Activated gamma-delta T cell treated with Interleukin-2 at 50 U/mL for 16 hours (primary cell): ENCODE measurements at places on chromosomes 3 and 15.

GRCh38 chr3:130783629-130784028 lies 37.0 kb upstream of the PIK3R4 start:
- no peak for DNase-seq

GRCh38 chr3:118782755-118783202 lies 251.9 kb downstream of the IGSF11 start:
- DNase-seq: no peak

DNA sequence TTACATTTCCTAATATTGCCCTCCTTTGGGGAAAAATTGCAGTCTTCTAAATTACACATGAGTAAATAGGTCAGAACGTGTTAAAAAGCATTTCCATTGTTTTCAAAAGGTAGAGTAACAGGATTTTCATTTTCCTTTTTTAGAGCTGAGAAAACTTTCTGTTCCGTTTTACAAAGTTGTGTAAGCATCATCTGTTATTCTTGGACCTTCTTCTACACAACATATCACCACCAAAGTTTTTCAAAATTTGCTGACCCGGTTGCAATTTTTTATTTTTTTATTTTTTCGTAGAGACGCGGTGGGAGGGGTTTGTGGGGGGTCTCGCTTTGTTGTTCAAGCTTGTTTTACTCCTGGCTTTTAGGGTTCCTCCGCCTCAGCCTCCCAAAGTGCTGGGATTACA lies 1.1 kb downstream of the CCDC39 start:
- no peak for DNase-seq

DNA sequence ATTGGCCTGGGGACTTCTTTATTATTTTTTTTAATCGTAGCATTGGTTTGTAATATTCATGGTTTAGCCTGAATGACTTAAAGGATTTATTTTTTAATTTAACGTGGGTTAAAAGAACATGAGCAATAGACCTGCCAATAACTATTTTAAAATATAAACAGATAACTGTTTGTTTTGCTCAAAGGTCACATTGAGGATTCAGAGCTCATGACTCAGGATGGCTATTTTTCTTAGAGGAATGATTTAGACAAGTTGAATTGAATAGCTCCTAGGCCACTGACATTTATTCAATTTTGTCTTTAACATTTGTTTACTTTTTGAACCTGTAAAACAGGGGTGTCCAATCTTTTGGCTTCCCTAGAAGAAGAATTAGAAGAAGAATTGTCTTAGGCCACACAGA lies 68.5 kb downstream of the ITPR1 start:
- DNase-seq: no peak

DNA sequence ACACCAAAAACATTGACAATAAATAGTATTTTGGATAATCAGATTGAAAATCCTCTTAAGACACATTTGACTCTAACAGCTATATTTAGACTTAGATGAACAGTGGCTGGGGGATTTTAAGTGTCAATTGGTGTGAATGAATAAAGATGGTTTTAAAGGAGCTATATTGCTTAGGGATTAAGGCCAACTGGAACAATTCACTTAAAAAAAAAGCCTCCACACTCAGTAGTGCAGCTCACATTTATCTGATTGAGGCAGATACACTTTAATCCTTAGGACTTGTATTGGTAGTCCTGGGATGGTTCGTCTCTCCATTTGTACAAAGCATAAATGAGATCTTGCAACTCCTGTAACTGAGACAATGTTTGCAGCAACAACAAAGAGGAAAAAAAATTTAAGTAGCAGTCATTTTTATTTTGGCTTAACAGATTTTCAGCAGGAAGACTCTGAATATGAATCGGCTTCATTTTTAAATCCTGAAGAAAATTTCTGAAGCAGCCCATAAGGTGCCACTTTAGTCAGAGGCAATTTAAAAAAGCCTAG lies 112.0 kb downstream of the UACA start:
- DNase-seq: no peak

DNA sequence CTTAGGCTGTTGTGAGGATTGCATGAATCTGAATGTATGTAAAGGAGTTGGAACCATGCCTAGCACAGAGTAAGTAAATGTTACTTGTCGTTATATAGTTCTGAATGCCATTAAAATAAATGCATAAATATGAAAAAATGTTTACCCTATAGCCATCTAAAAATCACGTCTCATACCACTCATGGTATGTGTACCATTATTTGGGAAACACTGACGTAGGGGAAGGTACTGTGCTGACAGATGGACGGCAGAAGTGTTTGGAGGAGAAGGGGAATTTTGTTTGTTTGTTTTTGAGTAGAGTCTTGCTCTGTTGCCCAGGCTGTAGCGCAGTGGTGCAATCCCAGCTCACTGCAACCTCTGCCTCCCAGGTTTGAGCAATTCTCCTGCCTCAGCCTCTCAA lies 30.5 kb upstream of the PDZRN3 start:
- DNase-seq: no peak

GRCh38 chr3:19937459-19938294 lies 3.7 kb upstream of the EFHB start:
- DNase-seq: no peak

DNA sequence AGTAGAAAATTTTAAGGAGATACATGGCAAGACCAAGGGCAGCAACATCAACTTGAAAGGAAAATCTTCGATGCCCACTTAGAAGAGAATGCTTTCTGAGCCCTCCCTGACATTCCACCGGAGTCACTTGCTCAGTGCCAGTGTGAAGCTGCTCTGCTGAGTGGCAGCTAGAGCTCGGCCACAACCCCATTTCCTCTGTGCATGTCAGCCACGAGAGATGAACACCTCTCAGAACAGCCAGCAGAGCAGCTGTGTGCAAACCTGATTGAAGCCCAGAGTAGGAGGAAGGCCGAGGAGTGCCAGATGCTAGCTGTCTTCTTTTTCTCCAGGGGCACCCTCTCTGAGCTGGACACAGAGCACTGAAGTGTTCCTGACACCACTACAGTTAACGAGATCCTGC lies 12.2 kb downstream of the TARS3 start:
- no peak for DNase-seq
